ENCODE measurements at places on chromosomes 4 and X. TPM values are rescaled to one million over a fixed set of nuclear protein-coding genes. Genes with fewer than 3 reads are reported as not detected.

- DNase-seq = peak; percentile 1
Observed at GRCh38 chrX:101759000-101759399, 99.3 kb upstream of the ARMCX2 start.

DNA sequence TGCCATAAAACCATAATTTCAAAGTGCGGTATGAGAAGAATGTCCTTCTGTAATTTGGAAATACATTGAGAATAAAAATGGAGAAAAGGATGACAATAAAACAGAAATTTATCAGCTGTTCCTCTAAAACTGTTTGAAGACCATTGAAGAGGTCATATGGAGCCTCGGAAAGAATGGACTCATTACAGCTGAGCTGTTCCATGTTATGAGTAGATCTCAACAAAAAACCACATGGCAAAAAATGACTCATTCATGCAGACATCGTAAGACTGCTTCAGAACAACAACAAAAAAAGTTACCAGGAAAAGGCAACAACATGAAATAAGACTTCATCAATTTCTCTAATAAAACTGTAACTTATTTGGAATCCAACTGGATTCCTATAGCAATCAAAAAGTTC lies 39.7 kb downstream of the AKAP4 start:
- no peak for DNase-seq

GRCh38 chr4:111681751-111682150 lies 463.5 kb upstream of the FAM241A start:
- no peak for DNase-seq

- no peak for DNase-seq
Observed at GRCh38 chr4:124636788-124637187, 75.7 kb downstream of the ANKRD50 start.

Gene SPARCL1
- not detected for total RNA-seq

Gene WDR17
- 1.6 TPM for total RNA-seq

Gene ADAM29
- not detected for total RNA-seq

Gene CCKAR
- not detected for total RNA-seq
